Calu3 (cell line): ENCODE measurements at places on chromosomes 3 and 15. TPM values are rescaled to one million over a fixed set of nuclear protein-coding genes. Genes with fewer than 3 reads are reported as not detected.

- H3K4me1 ChIP-seq: peaks cover 9% of the 10 kb centered on the region
- no peaks in the 10 kb centered on the region for H3K36me3 ChIP-seq
- H3K27ac ChIP-seq: no peak overlapping the region
- no peak overlapping the region for H3K4me3 ChIP-seq
- no peak for DNase-seq
- no peaks in the 10 kb centered on the region for H3K27me3 ChIP-seq
Observed at GRCh38 chr15:96581371-96581770, 250.9 kb downstream of the NR2F2 start.

Gene CHDH
- total RNA-seq: 24.9 and 28.5 TPM in 2 replicates

- no peak overlapping the region for H3K4me3 ChIP-seq
- no peak for DNase-seq
- no peaks in the 10 kb centered on the region for H3K27me3 ChIP-seq
- H3K36me3 ChIP-seq: peaks cover 21% of the 10 kb centered on the region
- peaks cover 18% of the 10 kb centered on the region for H3K4me1 ChIP-seq
Observed at GRCh38 chr15:51825698-51826097, 3.8 kb upstream of the TMOD3 start.

Gene C3orf52
- total RNA-seq: 28.2 and 29.8 TPM in 2 replicates

Gene A4GNT
- not detected in 2 replicates for total RNA-seq
